ENCODE measurements at places on chromosomes 12 and 14. TPM values are rescaled to one million over a fixed set of nuclear protein-coding genes. Genes with fewer than 3 reads are reported as not detected.

OLR1 gene
- total RNA-seq: 11.3 TPM

MSI1 gene
- 0.95 TPM for total RNA-seq

MGP gene
- total RNA-seq: 175 TPM

SSTR1 gene
- total RNA-seq: 4.3 TPM

CIPC gene
- total RNA-seq: 32.0 TPM

TMEM63C gene
- 0.48 TPM for total RNA-seq

GDF3 gene
- total RNA-seq: not detected

CLEC7A gene
- 50.8 TPM for total RNA-seq

RNASE8 gene
- not detected for total RNA-seq

PUS7L gene
- 10.4 TPM for total RNA-seq

ZC2HC1C gene
- total RNA-seq: 5.6 TPM

OR6C2 gene
- not detected for total RNA-seq

FOXA1 gene
- 31.7 TPM for total RNA-seq

CACNA2D4 gene
- total RNA-seq: 12.6 TPM

TDRD9 gene
- 8.2 TPM for total RNA-seq

LIN7A gene
- total RNA-seq: 7.0 TPM

BCL2L2 gene
- 52.8 TPM for total RNA-seq

FAIM2 gene
- 1.4 TPM for total RNA-seq

PRB4 gene
- not detected for total RNA-seq

TAMALIN gene
- 84.0 TPM for total RNA-seq

GPATCH2L gene
- total RNA-seq: 69.9 TPM

TRPV4 gene
- 6.5 TPM for total RNA-seq

HOTAIR gene
- not detected for total RNA-seq

CLEC12A gene
- total RNA-seq: 13.8 TPM

CD69 gene
- 5.2 TPM for total RNA-seq

C14orf39 gene
- total RNA-seq: 1.1 TPM

PLD4 gene
- 0.92 TPM for total RNA-seq

SLC17A8 gene
- total RNA-seq: 14.8 TPM

GIT2 gene
- total RNA-seq: 55.5 TPM

ETFRF1 gene
- 35.8 TPM for total RNA-seq

CCDC177 gene
- total RNA-seq: not detected

DTX1 gene
- 4.9 TPM for total RNA-seq

TBC1D30 gene
- total RNA-seq: 11.0 TPM
